ENCODE measurements at places on chromosomes 12 and 14.
A peak's percentile ranks its signal among the peaks of the same experiment; 100 is the strongest.

- DNase-seq, result no peak
These were observed 1.8 kb downstream of the COX6A1 start for GRCh38 chr12:120439646-120440247.

DNA sequence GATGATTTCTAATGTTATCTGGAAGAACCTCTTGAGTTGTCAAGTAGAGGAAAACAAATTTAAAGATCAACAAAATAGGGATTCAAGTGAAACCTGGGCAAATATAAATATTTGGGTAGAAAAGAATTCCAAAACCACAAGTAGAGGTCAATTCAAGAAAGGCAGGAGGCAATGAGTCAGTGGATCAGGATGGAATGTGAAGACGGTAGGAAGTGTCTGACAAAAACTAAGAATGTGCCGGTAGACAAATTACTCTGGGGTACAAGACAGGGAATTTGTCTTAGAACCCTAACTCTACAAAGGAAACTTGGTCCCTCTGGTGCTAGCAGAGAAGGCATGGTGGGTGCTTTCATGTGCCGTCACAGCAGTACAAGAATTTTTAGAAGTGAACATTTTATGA, 13.6 kb downstream of the ABCD2 start:
- DNase-seq, result peak; percentile 7

DNA sequence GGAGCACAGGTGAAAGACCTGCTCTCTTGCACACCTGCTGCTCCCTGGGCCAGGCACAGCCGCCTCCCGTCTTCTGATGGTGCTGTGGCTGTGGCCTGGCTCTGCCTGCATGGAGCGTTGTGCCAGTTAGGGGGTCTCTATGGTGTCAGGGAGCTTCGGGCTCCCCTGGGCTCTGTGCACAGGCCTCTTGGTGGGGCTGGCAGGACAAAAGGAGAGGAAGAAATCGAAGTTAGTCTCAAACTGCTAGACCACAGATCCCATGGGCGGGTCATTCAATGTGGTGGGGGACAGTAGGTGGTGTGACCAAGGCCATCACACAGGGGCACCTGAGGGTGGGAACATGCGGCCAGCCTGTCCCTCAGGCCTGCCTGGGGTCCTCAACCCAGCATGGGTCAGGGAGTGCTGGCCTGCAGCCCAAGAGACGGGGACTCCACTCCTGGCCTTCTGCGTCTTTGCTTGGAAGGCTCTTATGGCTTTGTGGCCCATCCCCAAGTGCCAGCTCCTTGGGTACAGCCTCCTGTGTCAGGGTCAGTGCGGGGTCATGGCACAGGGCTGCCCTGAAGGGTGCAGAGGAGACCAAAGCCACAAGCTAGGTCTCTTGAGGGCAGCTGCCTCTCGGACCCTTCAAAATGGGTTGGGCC, 84.1 kb downstream of the KIF26A start:
- DNase-seq, result no peak

- no peak for DNase-seq
These were observed 383.6 kb downstream of the BCAT1 start for GRCh38 chr12:24565300-24565699.

DNA sequence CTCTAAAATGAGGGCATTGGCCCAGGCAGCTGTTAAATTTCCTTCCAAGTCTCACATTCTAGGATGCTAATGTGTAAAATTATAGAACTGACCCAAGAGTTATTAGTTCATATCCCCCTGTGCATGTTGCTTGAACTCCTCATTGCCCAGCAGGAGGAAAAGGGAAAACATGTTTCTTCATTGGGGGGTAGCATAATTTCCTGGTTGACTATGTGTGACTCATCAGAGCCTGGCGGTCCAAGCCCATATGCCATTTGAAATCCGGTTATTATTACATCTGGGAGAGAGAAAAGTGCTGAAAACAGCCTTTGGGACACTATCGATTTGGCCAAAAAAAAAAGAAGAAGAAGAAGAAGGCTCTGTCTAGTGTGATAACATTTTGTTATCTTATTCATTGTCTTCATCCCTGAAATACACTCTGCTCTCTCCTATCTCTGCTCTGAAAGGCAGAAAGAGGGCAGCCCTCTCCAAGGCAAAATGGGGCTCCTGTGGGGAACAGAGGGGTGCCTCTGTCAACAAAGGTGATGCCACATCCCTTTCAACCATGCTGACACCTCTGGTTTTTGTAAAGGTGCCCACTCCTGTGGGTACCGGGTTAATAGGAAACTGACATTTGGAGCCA, 114.2 kb downstream of the DAD1 start:
- DNase-seq, result no peak

DNA sequence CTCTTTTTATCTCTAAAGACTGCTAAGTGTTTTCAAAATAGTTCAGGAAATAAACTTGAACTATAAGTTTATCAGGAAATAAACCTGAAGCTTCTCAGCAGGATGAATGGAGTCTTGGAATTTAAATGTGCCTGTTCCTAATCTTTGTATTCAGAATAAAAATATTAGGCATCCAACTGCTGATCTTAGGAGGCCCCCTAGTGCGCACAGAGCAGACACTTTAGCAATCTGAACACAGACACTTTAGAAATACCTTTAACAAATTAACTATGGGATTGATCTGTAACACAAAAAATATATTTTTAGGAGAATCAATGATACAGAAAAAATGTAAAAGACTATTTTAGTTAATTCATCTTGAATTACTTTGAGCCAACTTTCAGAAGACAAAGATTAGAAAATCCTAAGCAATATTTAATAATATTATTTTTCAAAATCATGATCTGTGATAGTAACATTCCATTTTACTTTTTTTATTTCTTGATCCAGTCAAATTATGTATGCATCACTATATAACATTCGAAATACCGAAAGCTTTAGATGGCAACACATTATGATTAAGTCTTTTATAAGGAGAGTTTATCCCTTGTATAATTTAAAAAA, 80.9 kb downstream of the SLC41A2 start:
- DNase-seq, result no peak
